Thyroid gland (tissue), 4 donors: ENCODE measurements at places on chromosomes 13 and 19. TPM values are rescaled to one million over a fixed set of nuclear protein-coding genes. Genes with fewer than 3 reads are reported as not detected.
A peak's percentile ranks its signal among the peaks of the same experiment; 100 is the strongest.

The IFT88 gene
- total RNA-seq: 30.2 TPM

The TMEM38A gene
- total RNA-seq: 7.2 TPM

The FXYD3 gene
- total RNA-seq: not detected

The IRGC gene
- total RNA-seq: not detected

The IL12RB1 gene
- total RNA-seq: not detected

The C13orf42 gene
- total RNA-seq: not detected

The MIR17HG gene
- 2.2 TPM for total RNA-seq

The RB1 gene
- 41.7 TPM for total RNA-seq

The CDK8 gene
- 15.4 TPM for total RNA-seq

The SLC39A3 gene
- total RNA-seq: 35.2 TPM

DNA sequence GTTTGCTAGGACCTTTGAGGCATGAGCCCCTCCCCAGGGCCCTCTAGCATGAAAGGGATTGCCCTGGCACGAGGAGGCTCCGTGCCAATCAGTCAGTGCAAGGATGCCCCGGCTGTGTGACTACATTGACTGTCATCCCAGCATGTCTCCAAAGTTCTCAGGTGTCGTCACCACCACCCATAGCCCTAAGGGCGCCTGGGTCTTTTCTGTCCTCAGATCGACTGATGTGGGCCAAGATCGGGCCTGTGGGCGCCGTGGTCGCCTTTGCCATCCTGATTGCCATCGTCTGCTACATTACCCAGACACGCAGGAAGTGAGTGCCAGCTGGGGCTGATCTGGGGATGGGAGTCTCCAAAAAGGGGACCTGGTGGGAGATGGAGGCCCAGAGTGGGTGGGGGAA is 18.4 kb downstream of the MAG start:
- DNase-seq: no peak
- no peaks in the 10 kb centered on the region for H3K36me3 ChIP-seq
- H3K4me1 ChIP-seq: peaks cover 43% of the 10 kb centered on the region
- no peak overlapping the region for H3K4me3 ChIP-seq

DNA sequence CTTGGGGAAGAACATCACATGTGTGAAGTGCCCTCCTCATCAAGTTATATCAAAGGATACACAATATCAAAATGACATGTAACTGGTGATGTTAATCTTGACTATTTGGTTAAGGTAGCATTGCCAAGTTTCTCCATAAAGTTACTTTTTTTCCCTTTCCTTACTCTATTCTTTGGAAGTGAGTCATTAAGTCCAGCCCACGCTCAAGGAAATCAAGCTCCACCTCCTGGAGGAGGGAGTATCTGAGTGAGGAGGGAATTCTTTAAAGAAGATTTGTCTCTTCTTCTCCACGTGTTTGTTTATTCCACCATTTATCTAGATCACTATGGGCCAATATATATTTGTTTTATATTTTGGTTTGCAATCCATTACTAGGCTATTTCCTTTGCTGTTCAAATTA is 33.6 kb upstream of the FNDC3A start:
- no peak overlapping the region for H3K4me3 ChIP-seq
- H3K27ac ChIP-seq: no peak overlapping the region
- no peak for DNase-seq
- no peaks in the 10 kb centered on the region for H3K4me1 ChIP-seq

- no peak overlapping the region for H3K27ac ChIP-seq
- H3K36me3 ChIP-seq: no peaks in the 10 kb centered on the region
- H3K27me3 ChIP-seq: no peaks in the 10 kb centered on the region
- H3K4me3 ChIP-seq: no peak overlapping the region
- H3K4me1 ChIP-seq: no peaks in the 10 kb centered on the region
- no peak for DNase-seq
These were observed 220.7 kb upstream of the MIR17HG start for GRCh38 chr13:91126806-91127205.

- peak; percentile 30 for DNase-seq
- no peak overlapping the region for H3K4me3 ChIP-seq
- no peaks in the 10 kb centered on the region for H3K36me3 ChIP-seq
These were observed 7.8 kb downstream of the DOT1L start for GRCh38 chr19:2171349-2172145.

DNA sequence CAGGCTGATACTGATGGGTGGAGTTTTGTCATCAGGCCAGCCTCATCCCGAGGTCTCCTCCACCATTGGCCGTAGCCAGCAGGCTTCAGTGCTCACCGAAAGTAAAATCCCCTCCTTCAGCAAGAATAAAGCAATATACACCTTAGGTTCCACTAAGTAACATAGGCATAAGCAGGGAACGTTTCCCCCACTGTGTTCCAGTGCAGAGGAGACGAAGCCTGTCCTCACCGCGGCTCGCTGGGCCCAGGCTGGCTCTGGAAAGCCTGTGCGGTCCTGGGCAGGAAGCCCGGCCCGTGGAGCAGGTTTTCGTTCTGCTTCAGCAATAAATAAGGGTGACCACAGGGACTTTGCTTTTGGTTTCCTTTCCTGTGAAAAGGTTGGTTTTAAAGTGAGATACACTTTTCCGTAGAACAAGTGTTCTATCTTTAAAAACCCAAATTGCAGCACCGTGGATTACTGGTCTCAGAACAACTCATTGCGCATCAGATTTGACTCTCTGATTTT is 16.3 kb upstream of the TEX29 start:
- DNase-seq: no peak
- no peaks in the 10 kb centered on the region for H3K4me1 ChIP-seq
- peaks cover 63% of the 10 kb centered on the region for H3K36me3 ChIP-seq
- no peak overlapping the region for H3K27ac ChIP-seq

DNA sequence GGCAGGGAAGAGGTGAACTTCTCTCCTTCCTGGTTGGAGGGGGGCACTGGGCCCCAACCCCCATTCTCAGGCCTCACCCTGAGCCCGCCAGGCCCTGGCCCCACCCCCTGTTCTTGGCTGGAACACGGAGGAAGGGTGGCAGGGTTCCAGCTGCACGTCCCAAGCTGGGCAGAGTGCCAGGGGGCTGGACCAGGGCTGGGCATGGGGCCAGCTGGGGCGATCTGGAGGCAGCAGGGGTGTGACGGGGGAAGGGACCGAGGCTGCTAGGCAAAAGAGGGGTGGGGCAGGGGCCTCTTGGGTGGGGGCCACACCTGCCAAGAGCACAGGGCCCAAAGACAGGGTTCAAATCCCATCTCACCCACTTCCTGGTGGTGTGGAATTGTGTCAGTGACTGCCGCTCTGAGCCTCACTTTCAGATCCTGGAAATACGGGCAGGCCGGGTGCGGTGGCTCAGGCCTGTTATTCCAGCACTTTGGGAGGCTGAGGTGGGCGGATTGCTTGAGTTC is 2.2 kb downstream of the HIF3A start:
- peak overlapping the region; percentile 83 for H3K27ac ChIP-seq
- peak; percentile 99 for DNase-seq
- no peak overlapping the region for H3K4me3 ChIP-seq
- peaks cover 56% of the 10 kb centered on the region for H3K4me1 ChIP-seq

GRCh38 chr19:13152974-13153568 is 2.9 kb downstream of the IER2 start:
- peak overlapping the region; percentile 87 for H3K4me3 ChIP-seq
- H3K4me1 ChIP-seq: peaks cover 19% of the 10 kb centered on the region
- H3K27ac ChIP-seq: peak overlapping the region; percentile 99
- H3K27me3 ChIP-seq: no peaks in the 10 kb centered on the region
- DNase-seq: peak; percentile 92
- no peaks in the 10 kb centered on the region for H3K36me3 ChIP-seq

DNA sequence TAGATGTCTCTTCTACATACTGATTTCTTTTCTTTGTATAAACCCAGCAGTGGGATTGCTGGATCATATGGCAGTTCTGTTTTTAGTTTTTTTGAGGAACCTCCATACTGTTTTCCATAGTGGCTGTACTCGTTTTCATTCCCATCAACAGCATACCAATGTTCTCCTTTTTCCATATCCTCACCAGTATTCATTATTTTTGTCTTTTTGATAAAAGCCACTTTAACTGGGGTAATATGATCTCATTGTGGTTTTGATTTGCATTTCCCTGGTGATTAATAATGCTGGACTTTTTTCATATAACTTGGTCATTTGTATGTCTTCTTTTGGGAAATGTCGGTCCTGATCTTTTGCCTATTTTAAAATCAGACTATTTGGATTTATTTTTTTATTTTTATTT is 108.5 kb downstream of the PAN3 start:
- H3K4me1 ChIP-seq: no peaks in the 10 kb centered on the region
- H3K36me3 ChIP-seq: no peaks in the 10 kb centered on the region
- DNase-seq: no peak
- no peak overlapping the region for H3K27ac ChIP-seq
- H3K4me3 ChIP-seq: no peak overlapping the region

DNA sequence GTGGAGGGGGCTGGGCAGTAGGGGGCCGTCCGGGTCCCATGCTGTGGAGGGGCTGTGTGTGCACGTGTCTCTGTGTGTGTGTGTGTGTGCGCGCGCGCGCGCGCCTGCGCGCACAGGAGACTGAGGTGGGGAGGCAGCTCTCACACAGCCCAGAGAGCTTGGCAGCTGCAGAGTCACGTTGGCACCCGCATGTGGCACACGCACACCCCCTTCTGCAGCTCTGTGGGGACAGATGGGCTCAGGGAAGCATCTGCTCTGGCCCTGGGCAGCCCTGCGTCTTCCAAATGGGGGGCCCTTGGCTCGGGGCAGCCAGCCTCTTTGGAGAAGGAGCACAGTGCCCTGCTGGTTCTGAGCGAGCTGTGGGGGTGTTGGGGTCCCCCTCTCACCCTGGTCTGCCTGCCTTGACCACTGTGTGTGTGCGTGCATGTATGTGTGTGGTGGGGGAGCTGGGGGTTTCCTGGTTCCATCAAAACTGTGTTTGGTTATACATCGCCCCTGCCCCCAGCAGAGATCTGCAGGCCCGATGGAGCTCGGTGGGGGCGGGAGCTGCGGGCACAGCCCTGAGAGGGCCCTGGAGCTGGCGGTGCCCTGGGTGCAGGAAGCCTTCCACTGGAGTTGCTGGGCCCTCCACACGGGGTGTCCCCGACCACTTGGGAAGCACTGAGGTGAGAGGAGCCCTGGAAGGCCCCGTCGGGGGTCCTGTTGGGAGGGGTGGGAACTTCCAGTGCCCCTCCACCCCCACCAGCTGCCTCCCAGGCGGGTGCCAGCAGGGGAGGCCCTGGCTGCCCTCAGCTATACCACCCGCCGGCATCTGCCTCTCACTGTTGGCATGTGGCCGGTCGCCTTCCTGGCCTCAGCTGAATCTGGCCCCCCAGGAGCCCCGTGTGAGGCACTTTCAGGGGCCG is 67.1 kb downstream of the KDM4B start:
- no peak overlapping the region for H3K27ac ChIP-seq
- no peaks in the 10 kb centered on the region for H3K27me3 ChIP-seq
- H3K4me3 ChIP-seq: no peak overlapping the region
- peaks cover 19% of the 10 kb centered on the region for H3K4me1 ChIP-seq
- DNase-seq: no peak

DNA sequence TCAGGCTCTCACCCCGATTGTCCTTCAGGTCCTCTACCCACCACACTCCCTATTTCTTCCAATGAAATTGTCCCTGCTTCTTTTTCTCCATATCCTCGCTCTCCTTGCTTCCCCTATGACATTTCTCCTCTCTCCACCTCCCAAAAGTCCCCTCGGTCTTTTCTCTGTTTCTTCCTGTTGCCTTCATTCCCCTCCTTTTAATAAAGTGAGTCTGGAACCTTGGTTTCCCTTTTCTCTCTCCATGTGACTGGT is 676 bp upstream of the ZNF574 start:
- peaks cover 21% of the 10 kb centered on the region for H3K4me1 ChIP-seq
- H3K27me3 ChIP-seq: no peaks in the 10 kb centered on the region
- H3K4me3 ChIP-seq: peak overlapping the region; percentile 70
- H3K27ac ChIP-seq: peak overlapping the region; percentile 89

- no peaks in the 10 kb centered on the region for H3K36me3 ChIP-seq
- H3K27me3 ChIP-seq: no peaks in the 10 kb centered on the region
- peak; percentile 86 for DNase-seq
- peaks cover 15% of the 10 kb centered on the region for H3K4me1 ChIP-seq
These were observed at the start of gene TMEM255B for GRCh38 chr13:113758651-113759524. TMEM255B (plus strand) TSS chr13:113759226; CDS start chr13:113759270, 44 bp downstream.

GRCh38 chr19:13451434-13451995 is 54.8 kb downstream of the CACNA1A start:
- no peak overlapping the region for H3K27ac ChIP-seq
- no peaks in the 10 kb centered on the region for H3K4me1 ChIP-seq
- H3K36me3 ChIP-seq: no peaks in the 10 kb centered on the region

DNA sequence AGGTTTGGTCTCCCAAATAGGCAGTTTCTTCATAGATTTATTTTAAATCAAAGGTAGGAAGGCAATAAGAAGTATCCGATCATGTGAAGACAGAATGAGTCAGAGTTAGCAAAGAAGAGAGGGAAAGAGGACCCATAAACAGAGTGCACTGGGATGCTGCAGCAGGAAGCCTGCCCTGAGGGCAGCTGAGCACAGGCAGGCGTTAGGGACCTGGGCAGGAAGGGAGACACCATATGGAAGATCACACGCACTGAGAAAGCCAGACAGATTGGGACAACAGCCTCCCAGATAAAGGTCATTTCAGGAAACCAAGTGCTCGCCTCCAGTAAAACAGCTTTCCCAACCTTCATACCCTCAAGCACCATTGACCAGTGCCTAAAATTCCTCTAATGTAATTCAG is 598.0 kb downstream of the EFNB2 start:
- no peak overlapping the region for H3K27ac ChIP-seq
- H3K4me3 ChIP-seq: no peak overlapping the region
- H3K27me3 ChIP-seq: no peaks in the 10 kb centered on the region
- no peak for DNase-seq

DNA sequence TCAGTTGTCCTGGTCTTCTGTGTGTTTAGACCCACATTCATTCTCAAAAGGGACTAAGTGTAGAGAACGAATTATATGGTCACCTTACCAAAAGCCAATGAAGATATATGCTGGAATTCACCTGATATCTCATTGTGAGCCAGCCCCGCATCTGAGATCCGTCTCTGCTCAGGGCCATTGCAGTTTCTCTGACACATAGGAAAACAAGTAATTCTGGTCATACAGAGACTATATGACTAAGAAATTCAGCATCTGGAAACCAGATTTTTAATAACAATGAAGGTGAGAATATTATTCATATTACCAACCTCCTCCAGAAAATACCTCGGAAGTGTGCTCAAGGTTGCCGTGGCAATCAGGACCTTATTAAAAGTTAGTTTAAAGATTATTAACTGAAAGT is 278.6 kb upstream of the EDNRB start:
- no peaks in the 10 kb centered on the region for H3K36me3 ChIP-seq

- no peaks in the 10 kb centered on the region for H3K36me3 ChIP-seq
- peaks cover 17% of the 10 kb centered on the region for H3K4me1 ChIP-seq
- no peaks in the 10 kb centered on the region for H3K27me3 ChIP-seq
- H3K27ac ChIP-seq: no peak overlapping the region
These were observed 137.5 kb downstream of the FREM2 start for GRCh38 chr13:38824342-38824741.

- H3K4me1 ChIP-seq: no peaks in the 10 kb centered on the region
- no peak for DNase-seq
- no peaks in the 10 kb centered on the region for H3K27me3 ChIP-seq
These were observed 93.3 kb downstream of the PIBF1 start for GRCh38 chr13:72875233-72875632.
